ENCODE measurements at places on chromosomes 7 and 10. TPM values are rescaled to one million over a fixed set of nuclear protein-coding genes. Genes with fewer than 3 reads are reported as not detected.

AKR1C4 gene
- not detected for total RNA-seq

MYH16 gene
- 0.16 TPM for total RNA-seq

SLC26A5 gene
- total RNA-seq: under 0.01 TPM

CLCN1 gene
- not detected for total RNA-seq

SEC31B gene
- total RNA-seq: 1.6 TPM

TRAPPC14 gene
- 7.7 TPM for total RNA-seq

CYP2C9 gene
- total RNA-seq: not detected

GNAT3 gene
- not detected for total RNA-seq

FBXO24 gene
- total RNA-seq: 0.25 TPM

ADGRA1 gene
- total RNA-seq: under 0.01 TPM

URGCP gene
- 29.3 TPM for total RNA-seq

PON1 gene
- total RNA-seq: under 0.01 TPM

GIMAP1 gene
- 26.7 TPM for total RNA-seq

AGAP4 gene
- 2.1 TPM for total RNA-seq

PRSS37 gene
- total RNA-seq: not detected

HNRNPH3 gene
- total RNA-seq: 51.4 TPM

Measured in bladder microvascular endothelial cell (primary cell).